NK-92 treated with Interleukin-12 subunit alpha and Interleukin-12 subunit beta, amount 100 ng/mL, for 24 hours (cell line): ENCODE measurements at places on chromosomes 13 and 19.

DNA sequence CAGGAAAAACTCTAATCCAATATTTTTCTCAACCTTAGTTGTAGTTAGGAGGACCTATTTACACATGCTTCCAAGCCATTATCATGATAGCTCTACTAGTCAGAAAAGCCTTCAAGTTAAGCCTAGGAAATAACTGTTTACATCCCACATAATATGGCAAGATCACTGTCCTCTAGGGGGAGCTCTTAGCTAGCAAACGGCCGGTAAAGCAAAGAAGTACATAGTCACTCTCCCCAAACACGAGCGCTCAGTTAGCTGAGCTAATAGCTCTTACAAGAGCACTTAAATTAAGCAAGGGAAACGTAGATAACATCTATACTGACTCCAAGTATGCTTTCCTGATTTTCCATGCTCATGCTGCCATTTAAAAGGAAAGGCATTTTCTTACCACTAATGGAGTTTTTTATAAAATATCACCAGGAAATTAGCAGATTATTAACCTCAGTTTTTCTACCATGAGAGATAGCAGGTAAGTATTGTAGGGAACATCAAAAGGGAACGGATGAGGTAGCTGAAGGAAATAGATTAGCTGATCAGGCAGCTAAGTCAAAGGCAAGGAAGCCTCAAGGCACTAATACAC lies 100.6 kb upstream of the PABPC3 start:
- DNase-seq, result peak; percentile 43

DNA sequence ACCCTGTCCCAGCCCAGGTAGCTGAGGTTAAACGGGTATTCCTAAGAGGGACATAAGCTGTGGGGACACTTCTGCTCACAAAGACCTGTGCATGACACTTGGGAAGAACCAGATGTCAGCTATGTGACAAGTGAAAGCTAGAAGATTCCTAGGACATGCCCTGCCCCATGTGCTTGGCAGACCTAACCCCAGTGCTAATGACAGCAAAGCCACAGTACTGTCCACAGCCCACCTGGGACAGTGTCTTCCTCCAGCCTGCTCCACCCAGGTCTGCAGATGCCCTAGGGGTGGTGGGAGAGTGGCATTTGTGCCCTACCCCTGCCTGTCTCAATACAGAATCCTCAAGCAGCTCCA lies 18.4 kb upstream of the EPHX3 start:
- DNase-seq, result no peak

DNA sequence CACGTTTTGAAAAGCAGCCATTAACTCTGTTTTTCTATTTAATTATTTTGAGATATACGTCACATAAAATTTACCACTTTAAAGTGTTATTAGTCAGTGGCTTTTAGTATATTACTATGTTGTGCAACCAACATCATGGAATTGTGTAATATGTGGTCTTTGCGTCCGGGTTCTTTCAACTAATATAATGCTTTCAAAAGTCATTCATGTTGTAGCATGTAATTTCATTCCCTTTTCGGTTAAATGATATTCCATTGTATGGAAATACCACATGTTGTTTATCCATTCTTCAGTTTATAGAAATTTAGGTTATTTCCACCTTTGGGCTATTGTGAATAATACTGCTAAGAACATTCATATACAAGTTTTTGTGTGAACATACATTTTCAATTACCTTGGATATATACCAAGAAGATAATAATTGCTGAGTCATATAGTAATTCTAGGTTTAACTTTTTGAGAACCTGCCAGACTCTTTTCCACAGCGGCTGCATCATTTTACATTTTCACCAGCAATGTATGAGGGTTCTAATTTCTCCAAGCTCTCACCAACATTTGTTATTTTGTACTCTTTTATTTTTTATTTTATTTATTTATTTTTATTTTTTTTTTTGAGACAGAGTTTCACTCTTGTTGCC lies 28.1 kb upstream of the CLDN10 start:
- no peak for DNase-seq

DNA sequence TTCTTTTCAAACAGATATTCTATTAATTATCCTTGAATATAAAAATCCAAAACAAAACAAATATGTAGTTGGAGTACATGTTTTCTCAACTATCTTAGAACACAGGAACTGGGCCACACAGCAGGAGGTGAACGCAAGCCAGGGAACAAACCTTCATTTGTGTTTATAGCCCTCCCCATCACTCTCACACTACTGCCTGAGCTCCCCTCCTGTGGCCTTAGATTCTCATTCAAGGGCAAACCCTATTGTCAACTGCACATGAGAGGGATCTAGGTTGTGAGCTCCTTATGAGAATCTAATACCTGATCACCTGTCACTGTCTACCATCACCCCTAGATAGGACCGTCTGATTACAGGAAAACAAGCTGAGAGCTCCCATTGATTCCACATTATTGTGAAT lies 427.1 kb upstream of the PRR20A start:
- no peak for DNase-seq

- no peak for DNase-seq
Measured at GRCh38 chr13:93080587-93080986, 146.0 kb upstream of the GPC6 start.

DNA sequence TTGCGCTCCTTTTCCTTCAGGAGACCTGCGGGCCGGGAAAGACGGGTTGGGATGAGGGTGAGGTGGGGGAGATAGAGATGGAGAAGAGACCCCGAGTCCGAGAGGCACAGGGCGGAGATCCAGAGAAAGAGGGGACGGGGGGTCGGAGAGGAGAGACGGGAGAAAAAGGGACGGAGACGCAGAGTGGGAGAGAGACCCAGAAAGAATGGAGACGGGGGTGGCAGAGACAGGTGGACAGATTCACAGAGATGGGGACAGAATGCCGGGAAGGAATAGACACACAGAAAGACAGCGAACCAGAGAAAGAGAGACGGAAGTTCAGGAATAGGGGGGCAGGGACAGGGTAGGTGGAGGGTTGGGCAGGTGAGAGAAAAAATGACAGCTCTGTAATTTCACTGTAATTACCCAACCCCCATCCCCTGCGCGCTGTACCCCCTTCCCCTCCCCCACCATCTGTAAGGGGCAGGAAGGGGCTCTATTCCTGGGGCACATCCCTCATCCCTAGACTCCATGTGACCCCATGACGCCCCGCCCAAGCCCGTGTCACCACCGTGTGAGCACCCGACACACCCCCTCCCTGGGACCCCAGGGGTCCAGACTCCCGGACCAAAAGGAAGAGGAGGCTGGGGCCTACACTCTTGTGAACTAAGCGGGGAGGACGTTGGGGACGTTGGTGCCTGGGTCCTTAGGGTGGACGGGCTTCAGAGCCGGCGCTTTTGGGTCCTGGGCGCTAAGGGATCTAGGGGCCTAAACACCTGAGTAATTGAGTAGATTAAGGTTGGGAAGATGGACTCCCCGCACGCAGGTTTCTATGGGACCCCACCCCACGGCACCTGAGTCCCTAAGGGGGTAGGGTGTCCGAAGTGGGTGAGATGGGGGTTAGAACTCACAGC lies 967 bp downstream of the DBP start:
- no peak for DNase-seq

DNA sequence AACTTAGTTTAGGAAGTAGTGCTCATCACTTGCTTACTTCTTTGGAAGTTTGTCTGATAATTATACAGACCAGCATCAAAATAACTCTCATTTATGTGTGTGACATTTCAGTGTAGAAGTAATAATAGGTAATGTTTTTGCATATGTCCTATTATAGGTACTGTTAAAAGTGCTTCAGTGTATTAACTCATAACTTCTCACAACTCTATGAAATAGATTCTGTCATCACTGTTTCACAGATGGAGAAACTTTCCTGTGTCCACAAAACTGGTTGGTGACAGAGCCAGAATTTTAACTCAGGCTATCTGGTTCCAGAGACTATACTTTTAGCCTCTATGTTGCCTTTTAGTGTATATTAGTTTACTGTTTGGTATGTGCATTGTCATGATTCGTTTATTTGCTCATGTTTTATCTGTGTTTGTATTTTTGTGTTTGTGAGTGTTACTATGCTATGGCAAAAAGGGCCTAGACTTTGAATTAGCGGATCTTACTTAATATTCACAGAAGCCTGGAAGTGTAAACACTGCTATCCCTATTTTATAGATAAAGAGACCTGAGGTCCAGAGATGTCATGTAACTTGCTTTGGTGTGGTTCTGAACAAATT lies 12.7 kb downstream of the LPAR6 start:
- DNase-seq, result no peak

GRCh38 chr13:112770504-112770903 lies 80.7 kb downstream of the ATP11A start:
- no peak for DNase-seq

- no peak for DNase-seq
Measured at GRCh38 chr13:29799041-29799440, 51.4 kb downstream of the UBL3 start.

DNA sequence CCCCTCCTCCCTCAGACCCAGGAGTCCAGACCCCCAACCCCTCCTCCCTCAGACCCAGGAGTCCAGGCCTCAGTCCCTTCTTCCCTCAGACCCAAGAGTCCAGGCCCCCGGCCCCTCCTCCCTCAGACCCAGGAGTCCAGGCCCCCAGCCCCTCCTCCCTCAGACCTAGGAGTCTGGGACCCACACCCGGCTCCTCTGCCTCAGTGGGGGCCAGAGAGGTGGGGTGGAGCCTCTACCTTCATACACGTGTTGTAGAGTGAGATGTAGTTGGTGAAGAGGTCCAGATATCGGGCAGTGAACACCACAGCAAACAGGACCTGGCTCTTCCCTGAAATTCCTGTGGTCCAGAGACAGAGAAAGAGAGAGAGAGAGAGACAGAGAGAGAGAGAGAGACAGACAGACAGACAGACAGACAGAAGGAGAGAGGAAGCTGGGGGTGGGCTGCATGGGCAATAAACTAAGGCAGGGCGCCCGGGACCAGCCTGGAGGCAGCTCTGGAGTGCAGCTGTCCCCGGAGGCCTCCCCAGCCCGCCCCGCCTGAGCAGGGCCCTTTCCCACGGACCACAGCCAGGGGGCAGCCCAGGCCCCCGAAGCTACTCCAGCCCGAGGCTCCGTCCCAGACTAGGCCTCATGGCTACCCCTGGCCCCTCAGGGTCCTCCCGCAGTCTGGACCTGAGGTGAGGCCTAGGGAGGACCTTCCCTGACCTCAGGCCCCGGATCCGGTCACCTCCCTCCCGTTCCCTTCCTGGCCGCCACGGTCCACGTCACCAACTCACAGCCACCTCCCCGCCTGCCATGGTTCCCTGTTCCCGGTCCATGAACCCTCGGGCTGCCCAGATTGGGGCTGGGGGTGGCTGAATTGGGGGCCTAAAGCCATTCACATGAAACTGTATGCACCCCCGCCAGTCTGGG lies 907 bp downstream of the KDELR1 start:
- DNase-seq, result peak; percentile 59

DNA sequence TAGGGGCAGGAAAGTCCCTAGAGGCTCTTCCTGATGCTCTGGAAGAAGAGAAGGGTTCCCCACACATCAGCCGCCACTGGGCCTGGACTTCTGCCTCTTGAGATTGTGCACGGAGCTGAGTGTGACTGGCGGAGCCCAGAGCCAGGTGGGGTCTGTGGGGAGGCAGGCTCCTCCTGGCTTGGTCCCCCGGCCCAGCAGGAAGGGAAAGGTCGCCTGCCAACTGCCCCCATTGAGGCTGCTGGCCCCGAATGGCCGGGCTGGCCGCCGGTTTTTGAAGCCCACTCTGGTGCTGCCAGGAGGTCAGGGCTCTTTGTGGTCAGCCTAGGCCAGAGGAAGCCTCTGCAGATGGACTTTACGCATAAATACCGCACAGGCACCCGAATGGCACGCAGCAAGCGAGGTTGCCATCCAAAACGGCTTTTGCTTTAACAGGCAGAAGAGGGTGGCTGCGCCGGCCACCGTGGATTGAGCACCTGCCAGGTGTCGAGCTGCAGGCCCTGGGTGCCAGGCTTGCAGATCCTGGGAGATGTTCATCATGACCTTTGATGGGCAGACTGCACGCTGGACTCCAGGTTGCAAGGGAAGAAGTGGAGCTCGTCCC lies 5.0 kb downstream of the DAZAP1 start:
- no peak for DNase-seq

DNA sequence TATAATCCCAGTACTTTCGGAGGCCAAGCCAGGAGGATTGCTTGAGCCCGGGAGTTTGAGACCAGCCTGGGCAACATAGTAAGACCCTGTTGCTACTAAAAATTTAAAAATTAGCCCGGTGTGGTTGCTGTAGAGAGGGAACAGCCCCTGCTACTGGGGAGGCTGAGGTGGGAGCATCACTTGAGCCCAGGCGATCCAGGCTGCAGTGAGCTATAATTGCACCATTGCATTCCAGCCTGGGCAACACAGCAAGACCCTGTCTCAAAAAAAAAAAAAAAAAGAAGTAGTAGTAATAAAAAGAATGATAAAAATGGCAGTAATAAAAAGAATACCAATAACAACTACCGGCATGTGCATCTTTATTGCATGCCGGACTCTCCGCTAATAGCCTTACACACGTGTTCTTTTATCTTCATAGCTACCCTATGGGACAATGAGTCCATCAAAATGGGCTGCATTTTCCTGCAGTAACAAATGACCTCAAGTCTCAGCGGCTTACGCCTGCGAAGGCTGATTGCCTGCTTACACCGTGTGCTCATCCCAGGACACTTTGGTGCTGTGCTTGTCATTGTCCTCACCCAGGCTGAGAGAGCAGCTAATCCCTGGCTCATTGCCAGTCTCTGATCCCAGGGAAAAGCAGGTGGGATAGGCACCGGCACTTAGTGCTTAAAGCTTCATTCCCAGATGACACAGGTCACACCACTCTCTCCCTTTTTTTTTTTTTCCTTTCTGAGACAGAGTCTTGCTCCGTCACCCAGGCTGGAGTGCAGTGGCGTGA lies 14.4 kb upstream of the SYCN start:
- DNase-seq, result no peak

DNA sequence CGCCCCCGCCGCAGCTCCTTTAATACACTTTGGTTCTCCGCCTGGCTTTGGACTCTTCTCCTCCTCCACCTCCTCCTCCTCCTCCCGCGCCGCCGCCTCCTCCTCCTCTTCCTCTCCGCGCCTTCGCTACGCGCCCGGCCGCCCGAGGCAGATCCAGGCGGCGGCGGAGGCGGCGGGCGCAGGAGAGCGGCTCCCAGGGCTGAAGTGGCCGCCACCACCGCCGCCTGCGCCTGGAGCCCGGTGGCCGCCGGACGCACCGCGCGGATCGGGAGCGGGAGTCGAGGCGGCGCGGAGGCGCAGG lies at the start of gene ZIC2:
Gene ZIC2 (plus strand): TSS at position 50 of the 301 bp plus-strand sequence. CDS start 281 bp downstream, outside the sequence.
- DNase-seq, result no peak

DNA sequence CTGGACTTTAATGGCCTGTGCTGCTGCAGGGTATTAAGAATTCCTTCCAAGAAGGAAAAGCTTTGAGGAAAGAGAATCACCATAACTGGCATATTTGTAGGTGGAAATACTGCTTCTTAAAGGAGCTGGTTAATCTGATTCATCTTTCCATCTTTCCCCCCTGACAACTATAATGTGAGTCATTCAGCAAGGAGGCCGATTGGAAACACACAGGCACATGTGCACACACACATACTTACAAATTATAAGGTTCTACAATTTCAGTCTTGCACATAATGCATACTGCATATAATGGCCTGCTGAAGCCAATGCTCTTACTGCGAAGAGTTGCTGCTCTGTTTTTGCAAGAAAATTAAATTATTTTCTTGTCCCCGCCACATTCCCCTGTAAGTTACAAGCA lies 78.8 kb upstream of the TPP2 start:
- DNase-seq, result no peak
